ENCODE measurements at places on chromosomes 12 and 14.

- DNase-seq = no peak
These were observed 37.7 kb downstream of the RIN3 start for GRCh38 chr14:92551044-92551841.

GRCh38 chr12:29198901-29199300 lies 49.8 kb downstream of the FAR2 start:
- DNase-seq = no peak

DNA sequence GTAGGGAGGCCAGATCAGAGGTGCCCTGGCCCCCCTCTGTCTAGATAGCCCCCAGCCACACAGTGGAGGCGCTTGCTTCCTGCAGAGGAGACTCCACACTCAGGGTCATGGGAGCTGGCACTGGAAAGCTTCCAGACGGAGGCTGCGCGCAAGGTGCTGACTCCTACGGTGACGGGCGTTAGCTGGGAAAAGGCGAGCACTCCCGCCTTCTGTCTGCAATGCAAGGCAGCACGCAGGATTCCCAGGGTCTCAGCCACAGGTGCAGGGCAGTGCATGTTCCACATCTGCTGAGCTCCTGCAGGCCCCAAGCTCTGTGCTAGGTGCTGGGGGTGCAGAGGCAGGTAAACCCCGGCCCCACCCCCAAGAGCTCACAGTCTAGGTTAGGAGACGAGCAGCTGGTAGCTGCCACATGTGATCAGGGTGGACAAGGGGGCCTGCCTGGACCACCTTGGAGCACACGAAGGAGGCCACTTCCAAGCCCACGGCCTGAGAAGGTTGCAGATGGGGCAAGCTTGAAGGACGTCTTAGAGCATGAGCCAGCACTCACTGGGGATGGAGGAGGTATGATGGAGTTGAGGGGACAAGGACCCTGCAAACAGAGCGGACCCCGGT lies 310.9 kb upstream of the DIO3 start:
- no peak for DNase-seq

GRCh38 chr12:98408681-98409080 lies 106.7 kb upstream of the TMPO start:
- no peak for DNase-seq

DNA sequence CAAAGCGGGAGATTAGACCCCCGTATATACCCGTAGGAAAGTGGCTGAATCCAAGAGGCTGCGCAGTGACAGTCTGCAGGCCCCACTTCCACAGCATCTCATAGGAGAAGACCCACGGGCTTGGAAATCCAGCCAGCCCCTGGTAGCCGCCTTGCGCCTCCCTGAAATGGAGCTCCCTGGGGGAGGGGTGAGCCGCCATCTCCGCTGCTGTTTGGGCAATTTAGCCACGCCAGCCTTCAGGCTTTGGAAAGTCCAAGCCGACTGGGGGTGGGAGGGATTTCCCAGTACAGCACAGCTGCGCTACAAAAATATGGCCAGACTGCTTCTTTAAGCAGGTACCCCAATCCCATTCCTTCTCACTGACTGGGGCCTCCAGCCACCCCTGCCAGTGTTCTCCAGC lies 53.4 kb downstream of the CAND1 start:
- DNase-seq = no peak

- no peak for DNase-seq
These were observed 41.9 kb upstream of the MAX start for GRCh38 chr14:65144170-65144569.

- no peak for DNase-seq
These were observed 58.5 kb upstream of the ATF7IP start for GRCh38 chr12:14307004-14307403.

DNA sequence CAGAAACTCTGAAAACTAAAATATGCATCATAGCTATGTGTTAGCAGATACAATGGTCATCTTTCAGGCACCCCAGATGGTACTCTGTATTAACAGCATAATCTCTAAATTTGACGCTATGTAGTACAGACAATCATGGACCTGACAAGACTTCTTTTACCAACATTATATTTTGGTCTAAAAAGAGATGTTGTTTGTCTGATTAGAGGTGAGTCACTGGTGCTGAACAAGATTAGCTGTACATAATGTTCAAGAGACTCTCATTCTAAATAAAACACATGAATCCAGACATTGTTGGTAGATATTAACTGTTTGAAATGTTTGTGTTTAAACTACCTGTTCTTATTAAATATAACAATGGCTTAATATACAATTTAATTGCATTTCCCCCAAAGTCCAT lies 146.4 kb upstream of the LMNTD1 start:
- DNase-seq = no peak

DNA sequence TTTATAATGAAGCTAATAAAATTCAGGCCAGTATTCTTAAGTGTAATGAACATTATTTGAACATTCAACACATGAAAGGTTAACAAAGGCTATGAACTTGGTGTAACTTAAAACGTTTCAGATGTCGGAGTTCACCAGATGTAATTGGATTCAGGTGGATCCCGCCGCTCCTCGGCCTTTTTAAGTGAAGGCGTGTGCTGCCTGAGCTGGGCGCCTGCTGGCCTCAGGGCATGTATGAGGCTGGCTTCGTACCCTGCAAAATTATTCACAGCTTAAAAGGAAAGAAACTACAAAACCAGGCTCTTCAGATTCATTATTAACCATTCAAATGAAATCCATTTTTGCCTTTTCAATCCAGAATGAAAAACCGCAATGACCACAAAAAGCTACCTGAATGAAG lies 69.9 kb downstream of the WIF1 start:
- DNase-seq = no peak

DNA sequence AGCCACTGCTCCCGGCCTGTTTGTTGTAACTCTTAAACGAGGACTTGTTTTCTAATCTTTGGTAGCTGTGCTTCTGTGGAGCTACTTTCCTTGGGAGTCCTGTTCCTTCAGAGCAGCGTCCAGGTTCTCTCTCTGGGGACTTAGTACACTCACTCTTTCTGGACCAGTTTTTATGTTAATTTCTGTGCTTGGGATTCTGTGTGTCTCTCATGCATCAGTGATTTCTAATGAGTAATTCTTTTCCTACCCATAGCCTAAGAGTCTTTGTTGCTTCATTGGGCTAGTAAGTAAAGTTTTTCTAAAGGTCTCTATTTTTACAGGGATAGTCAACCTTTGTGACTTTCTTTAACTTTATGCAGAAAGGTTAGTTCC lies 289.3 kb downstream of the FBXL14 start:
- no peak for DNase-seq

GRCh38 chr12:38282886-38283285 lies 33.7 kb upstream of the ALG10B start:
- no peak for DNase-seq

Measured in amygdala (tissue), 56 donors.